Non-pigmented ciliary epithelial cell (primary cell): ENCODE measurements at places on chromosomes 3 and 15.

DNA sequence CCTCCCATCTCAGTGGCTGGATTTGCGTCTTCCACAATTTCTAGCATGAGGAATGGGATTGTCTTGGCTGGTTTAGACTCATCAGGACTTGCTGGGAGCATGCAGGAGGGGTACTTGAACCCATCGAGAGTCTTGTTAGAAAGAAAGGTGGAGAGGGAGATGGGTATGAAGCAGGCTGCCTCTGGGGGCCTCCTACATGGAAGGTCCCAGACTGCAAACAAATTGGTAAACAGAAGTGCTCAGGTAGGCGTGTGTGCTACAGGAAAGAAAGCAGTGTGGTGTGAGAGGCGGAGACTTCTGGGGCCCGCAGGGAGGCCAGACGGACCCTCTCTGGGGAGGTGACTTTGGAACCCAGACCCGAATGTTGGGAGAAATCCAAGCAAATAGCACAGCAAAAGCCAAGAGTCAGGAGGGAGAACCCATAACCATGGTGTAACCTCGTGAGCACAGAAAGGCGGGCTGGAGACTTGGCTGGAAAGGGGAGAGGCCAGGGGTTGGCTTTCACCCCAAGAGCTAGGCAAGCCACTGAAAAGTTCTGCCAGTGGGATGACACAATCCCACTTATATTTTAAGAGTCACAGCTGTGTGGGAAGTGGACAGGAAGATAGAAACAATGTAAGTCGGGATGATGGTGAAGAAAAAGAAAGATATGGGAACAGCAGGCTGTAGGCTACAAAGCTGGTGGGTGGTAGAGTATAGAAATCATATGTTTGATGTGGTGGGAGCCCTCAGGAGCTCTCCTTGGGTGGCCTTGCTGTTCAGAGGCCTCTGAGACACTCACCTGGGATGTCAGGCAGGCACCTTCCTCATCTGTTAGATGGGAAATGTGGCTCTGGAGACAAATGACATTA is 130.1 kb upstream of the PRR20G start:
- no peak for DNase-seq

DNA sequence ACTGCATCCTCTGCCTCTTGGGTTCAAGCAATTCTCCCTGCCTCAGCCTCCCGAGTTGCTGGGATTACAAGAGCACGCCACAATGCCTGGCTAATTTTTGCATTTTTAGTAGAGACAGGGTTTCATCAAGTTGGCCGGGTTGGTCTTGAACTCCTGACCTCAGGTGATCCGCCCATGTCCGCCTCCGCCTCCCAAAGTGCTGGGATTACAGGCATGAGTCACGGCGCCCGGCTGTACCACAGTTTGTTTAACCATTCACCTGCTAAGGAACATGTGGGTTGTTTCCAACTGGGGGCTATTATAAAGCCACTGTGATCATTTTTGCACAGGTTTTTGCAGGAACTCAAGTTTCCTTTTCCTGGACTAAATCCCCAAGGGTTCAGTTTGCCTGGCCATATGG is 123.2 kb upstream of the RAP2B start:
- DNase-seq, result no peak

GRCh38 chr3:7790141-7790540 is 711.5 kb upstream of the LMCD1 start:
- no peak for DNase-seq

- no peak for DNase-seq
These were observed 39.5 kb upstream of the ZNF385D start for GRCh38 chr3:21790466-21790865.

DNA sequence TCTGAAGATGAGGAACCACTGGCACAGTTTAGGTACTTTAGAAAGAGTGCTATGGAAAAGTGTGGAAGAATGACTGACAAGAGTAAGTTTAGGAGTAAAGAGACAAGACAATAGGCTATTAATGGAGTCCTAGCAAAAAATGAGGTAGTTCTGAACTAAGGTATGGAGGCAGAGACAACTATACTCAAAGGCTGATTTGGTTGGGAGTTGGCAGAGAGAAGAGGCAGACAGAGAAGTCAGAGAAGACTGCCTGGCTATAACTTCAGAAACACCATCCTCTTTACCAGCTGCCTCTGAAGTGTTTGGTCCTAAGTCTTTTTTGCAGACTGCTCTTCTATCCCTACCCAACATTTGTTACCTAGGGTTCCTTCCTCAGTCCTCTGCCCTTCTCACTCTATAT is 19.2 kb downstream of the DYNC1LI1 start:
- no peak for DNase-seq

GRCh38 chr3:180264479-180264878 is 227.7 kb upstream of the PEX5L start:
- DNase-seq, result no peak

DNA sequence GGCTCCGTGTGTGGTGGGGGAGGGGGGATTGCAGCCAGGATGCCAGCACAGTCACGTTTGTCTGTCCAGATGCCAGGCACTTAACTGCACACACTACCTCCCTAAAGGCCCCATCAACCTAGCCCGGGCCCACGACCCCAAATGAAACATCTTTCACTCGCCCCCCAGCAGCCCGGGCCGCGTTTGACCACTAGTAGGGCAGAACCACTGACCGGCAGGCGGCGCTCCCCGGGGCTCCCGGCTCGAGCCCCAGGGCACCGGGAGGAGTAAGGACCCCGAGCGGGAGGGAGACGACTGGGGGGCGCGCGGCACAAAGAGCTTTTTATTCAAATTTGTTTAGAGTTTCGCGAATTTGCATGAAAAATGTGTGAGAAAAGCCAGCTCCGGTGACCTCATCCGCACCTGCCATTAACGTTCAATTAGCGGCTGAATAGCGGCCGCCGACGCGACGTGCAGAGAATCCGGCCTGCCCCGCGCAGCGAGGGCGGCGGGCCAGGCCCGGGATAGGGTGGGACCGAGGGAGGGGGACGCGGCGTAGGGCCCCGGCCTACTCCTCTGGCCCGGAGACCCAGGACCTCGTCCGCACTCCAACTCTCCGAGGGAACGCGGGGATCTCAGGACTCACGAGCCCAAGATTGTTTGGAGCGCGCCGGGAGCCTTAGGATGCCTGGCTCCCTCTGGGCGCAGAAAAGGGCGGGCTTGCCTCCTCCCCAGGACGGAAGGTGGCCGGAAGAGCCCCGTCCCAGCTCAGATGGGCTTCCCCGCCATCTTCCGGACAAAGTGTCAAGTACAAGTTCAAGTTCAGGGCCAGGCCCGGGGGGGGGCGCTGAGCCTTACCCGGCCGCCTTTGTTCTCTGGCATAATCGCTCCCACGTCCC is 64.9 kb upstream of the POLG start:
- DNase-seq, result no peak
